Activated T-cell treated with anti-CD3 and anti-CD28 coated beads for 24 hours (primary cell): ENCODE measurements at places on chromosomes 3 and 15.

- no peak for DNase-seq
Measured at GRCh38 chr15:93210995-93211394, 122.0 kb upstream of the RGMA start.

DNA sequence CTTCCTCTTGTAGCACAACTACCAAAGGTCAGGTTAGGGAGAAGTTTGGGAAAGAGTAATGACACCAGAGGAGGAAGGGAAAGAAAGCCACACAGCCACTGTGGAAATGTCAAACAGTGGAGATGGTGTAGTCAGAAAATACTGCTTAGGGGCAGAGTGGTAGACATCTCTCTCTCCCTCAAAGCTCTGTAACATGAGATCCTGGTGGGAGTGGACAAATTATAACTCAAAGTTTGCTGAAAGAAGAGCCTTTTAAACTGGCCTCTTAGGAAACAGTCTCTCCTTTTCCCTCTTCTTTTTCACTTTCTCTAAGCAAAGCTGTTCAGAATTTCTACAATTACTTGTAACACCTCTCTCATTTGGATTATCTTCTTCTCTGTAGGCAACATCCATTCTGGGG, 55.8 kb downstream of the LRRN1 start:
- no peak for DNase-seq

DNA sequence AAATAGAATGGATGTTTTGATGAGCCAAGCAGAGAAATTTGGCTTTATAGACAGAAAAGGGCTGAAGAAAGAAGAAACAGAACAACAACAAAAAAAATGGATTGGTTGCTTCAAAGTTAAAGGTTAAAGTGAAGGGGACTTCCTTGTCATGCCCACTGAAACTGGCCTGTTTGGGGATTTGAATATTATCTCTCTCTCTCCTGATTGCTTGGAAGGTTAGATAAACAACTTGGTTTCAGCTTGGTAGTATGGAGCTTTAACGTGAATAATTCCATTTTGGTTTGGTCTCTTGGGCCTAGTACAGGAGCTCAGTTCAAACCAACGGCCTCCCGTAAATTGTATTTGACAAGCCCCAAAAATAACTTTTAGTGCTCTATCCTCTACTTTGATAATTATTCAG, 70.8 kb upstream of the MBNL1 start:
- DNase-seq = no peak

GRCh38 chr3:123053107-123053506, 13.7 kb upstream of the PDIA5 start:
- no peak for DNase-seq

DNA sequence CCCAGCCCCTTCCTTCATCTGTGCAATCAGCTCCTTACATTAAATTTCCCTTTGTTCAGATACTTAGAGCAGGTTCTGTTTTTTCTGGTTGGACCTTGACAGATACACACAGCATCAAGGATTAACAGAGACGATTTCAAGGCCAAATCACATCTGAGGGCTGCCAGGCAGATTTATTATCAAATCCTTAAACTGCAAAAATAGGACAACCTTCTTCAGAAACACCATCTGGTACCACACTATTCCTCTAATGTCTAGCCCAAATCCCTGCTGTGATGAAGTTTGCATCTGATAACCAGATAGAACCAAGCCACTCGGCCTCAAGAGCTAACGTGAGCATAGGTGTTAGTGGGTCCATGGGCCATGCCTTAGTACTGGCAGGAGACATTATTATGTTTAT, 250.7 kb upstream of the PROK2 start:
- DNase-seq = no peak

DNA sequence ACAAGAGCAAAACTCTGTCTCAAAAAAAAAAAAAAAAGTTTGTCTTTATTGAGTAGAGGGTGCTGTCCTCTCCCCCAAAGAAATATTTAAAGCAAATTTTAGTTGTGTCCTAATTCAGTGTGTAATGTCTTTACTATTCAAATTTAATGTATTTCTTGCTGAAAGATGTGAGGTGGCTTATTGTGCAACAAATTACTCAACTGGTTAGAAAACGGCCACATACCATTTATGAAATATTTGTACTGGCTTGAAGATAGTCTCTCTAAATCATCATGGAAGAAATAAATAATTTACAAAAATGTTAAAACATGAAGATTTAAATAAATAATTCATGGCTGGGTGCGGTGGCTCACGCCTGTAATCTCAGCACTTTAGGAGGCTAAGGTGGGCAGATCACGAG, 63.0 kb downstream of the SLTM start:
- no peak for DNase-seq

- DNase-seq = no peak
Measured at GRCh38 chr15:55589287-55589686, 1.1 kb upstream of the PYGO1 start.

DNA sequence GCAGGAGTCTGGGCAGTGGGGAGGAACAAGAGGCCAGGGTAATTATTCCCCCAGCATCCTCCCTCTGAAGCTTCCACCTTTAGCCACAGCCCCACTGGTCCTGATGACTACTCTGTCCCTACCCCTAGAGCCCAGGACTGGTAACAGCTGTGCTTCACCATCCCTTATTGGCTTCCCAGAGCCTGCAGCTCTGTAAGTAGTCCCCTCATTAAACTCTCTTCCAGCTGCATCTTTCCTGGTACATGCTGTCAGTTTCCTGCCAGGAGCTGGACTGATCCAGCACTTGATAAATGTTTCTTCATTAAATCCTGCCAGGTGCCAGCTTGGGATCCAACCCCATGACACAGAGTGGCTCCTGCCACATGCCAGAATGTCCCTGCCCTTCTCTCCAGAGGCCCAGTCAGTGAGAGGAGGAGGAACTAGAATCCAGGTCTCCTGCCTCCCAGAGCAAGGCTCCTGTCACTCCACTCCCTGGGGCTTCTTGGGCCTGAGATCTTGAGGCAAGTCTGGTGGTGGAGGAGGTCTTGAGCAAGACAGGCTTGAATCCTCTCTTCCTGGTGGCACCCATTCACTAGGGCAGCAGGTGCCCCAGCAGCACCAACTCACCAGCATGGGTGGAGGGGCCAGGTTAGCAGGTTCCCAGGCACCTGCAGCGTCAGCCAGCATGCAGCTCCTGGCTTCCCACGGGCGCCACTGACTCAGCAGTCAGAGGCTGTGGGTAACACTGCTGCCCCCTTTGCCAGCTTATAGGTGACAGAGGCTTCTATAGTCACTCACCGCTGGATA, 27.6 kb downstream of the FBXW12 start:
- DNase-seq = no peak

GRCh38 chr3:187758318-187758955, 13.2 kb upstream of the BCL6 start:
- DNase-seq = no peak

- no peak for DNase-seq
Measured at GRCh38 chr15:70954733-70955132, 62.1 kb downstream of the LRRC49 start.

GRCh38 chr3:105965384-105965783, 96.6 kb upstream of the CBLB start:
- no peak for DNase-seq

GRCh38 chr15:69997161-69997485, 100.6 kb downstream of the TLE3 start:
- no peak for DNase-seq

DNA sequence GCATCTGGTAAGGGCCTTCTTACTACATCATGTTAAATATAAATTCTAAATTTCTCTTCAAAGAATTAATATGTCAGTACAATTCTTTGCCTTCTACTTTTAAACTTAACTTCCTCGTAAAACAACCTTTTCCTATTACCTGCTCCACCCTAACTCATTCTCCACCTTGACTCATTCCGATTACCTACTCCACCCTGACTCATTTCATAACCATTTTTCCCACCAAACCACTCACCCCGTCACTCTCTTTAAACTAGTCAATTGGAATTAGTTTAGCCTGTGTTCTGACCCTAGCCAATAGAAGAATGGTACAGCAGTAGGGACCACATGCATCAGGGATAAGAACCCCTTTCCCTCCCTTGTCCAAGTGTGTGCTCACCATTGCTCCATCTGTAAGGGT, 65.6 kb downstream of the PLSCR2 start:
- DNase-seq = no peak

- DNase-seq = no peak
Measured at GRCh38 chr3:51336261-51336660, 48.8 kb upstream of the MANF start.
